ENCODE measurements at places on chromosomes 13 and 19.

GRCh38 chr19:9306443-9306842 lies 3.2 kb downstream of the ZNF699 start:
- DNase-seq, result no peak

DNA sequence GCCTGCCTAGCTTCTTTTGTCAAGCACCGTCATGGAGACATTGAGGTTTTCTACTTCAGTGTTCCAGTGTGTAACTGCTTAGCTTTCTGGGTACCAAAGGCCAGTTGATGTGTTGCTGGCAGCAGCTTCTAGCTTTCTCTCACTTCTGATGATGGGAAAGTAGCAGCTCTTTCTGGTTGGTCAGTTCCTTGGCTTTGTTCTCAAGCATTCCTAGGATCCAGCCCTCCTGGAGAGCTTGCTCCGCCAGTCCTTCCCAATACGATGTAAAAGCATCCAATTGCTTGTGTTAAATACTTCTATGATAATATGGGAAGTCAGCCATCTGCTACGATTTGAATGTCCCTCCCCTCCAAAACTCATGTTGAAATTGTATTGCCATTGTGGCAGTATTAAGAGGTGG lies 182.8 kb downstream of the UGGT2 start:
- DNase-seq, result no peak

DNA sequence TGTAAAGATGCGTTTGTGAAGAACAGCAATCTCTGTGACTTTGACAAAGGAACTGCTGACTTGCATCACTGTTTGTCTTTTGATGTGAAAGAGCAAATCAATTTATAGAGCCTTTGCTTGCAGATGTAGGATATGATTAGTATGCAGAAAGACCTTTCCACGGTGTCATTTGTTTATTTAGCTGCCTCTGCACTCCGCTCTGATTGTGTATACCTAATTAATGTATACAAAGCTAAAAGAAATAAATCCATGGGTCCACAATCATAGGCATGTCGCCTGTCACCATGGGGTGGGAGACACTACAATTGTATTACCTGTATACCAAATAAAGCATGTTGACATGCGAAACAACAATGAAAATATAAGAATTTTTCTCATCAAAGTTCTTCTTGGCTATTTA lies 410.7 kb downstream of the MZT1 start:
- DNase-seq, result no peak

DNA sequence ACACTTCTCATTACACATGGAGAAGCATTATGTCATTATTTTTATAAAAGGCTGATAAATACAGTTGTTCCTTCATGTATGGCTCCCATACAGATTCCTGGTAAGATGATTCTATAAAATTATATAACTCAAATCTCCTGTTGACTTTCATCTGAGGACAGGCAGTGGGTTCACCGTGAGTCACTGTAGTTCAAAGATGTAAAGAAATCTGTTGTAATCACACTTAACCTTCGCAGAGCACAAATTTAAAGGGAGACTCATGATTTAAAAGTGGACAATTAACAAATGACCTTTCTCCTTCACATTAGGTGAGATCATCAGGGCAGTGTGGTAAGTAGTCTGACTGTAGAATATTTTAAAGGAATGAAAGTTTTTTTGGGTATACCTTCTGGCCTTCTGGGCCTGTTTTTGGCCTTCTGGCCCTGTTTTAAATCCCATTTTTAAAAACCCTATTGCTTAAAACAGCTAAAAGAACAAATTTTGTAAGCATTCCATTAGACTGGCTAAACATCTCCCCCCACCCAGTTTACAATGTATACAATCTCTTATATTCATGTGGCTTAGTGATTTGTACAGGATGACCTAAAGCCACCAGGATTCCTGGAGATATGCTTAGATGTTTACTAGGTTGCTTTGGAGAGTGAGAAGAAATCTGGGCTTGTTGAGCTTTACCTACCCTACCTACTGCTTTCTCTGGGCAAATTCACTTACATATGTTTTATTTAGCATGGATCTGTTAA lies 171.2 kb downstream of the ITGBL1 start:
- DNase-seq, result no peak

- DNase-seq, result no peak
Observed at GRCh38 chr13:43203781-43204180, 180.4 kb downstream of the DNAJC15 start.

- DNase-seq, result no peak
Observed at GRCh38 chr13:51800486-51800885, 3.5 kb downstream of the DHRS12 start.

DNA sequence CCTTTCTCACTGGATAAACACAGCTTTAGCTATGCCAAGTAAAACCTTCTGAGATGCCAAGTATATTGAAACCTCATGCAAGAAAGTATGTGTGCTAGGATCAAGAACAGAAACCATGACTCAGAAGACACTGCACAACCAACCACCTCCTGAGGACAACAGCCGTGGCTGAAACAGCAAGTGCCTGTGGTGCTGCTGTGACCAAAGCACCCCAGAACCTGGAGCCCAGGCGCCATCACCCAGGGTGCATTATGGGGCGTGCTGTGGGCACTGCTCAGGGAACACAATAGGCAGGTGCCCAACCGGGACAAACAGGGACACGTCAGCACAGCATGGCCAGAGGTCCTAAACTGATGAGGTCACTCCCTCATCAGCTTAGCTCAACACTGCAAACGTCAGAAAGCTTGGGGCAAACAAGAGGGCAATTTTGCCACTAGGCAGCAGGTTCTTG lies 101.3 kb upstream of the SLC15A1 start:
- no peak for DNase-seq

- no peak for DNase-seq
Observed at GRCh38 chr19:1250437-1251260, 2.3 kb downstream of the MIDN start.

DNA sequence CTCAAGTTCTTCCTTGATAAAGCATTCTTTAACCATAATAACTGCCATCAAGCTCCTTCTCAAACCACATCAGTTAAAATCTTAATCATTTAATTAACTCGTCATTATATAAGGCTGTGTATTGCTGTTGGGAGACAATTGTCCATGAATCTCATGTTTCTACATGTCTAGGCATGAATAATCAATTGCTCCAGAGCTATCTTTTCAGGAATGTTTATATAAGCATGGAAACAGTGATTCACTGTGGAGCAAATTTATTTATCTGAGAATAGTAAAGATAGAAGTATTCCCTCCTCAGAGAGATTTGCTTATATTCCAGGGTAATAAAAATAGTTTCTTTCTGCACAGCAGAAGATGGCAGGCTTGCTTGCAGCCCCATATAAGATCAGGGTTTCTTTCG lies 71.1 kb downstream of the CBY2 start:
- DNase-seq, result no peak

DNA sequence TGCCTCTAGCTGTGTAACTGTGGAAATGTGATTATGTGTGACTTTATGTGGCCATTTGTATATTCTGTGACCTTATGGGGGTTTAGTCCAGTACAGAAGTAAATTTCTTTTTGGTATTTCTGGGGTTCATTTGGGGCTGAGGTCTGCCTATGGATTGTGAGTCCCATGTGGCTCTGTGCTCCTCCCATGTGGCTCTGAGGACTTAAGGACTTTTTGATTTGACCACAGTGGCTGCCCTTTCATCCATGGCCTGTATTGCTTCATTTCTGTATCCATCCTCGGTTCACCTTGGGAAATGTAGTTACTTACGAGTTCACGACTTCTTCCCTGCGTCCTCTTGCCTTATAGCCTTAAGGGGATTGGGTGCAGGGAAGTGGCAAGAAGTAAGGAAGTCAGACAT lies 1.0 kb downstream of the ZNF420 start:
- DNase-seq, result no peak

GRCh38 chr13:47594833-47595232 lies 406.2 kb downstream of the SUCLA2 start:
- DNase-seq, result no peak

GRCh38 chr13:55992145-55992544 lies 1148.6 kb upstream of the PRR20A start:
- no peak for DNase-seq

DNA sequence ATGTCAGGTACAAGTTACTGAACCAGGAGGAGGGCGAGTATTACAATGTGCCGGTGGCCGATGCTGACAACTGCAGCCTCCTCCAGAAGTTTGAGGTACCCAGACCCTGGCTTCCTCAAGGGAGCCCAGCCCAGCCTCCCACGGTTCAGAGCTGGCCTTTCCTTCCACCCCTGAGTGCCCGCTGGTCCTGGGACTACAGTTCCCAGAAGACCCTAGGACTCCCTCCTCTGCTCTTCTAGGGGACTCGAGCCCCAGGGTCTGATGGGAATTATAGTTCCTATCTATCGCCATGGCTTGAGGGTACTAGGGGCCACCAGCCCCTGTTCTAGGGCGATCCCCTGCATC lies 11.0 kb downstream of the PRKCG start:
- DNase-seq, result no peak

DNA sequence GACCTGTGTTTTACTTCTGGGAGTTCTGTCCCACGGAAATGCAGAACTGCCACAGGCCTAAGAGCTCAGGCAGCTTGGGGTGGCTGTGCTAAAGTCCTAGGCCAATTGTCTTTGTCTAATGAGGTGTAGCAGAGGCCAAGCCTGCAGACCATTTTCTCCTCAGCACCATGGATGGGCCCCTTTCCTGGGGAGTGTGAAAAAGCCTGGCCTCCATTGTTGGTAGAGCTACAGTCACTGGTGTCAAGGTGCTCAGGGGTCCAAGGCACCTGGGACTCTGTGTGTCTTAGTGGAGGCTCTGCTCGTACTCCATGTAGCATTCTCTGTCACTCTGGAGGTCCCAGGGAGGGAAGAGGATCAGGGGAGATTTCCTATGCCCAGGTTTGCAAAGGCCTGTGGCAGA lies 329.6 kb downstream of the SLITRK5 start:
- no peak for DNase-seq

DNA sequence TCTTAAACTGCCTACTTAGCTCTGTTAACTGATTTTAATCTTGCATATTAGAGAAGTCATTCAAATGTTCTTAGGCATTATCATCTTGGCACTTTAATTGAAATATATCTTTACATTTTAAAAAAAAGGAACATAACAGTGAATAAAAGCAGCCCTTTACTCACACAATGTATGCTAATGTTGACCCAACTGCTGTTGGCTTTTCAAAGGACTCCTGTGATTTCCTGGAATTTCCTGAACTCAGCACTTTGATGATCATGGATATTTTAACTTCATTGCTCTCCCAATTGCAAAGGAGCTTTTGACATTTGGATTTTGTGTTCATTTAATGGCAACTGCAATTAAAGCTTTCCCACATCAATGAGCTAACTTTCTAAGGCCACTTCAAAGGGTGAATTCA lies 1230.3 kb downstream of the DIAPH3 start:
- no peak for DNase-seq

DNA sequence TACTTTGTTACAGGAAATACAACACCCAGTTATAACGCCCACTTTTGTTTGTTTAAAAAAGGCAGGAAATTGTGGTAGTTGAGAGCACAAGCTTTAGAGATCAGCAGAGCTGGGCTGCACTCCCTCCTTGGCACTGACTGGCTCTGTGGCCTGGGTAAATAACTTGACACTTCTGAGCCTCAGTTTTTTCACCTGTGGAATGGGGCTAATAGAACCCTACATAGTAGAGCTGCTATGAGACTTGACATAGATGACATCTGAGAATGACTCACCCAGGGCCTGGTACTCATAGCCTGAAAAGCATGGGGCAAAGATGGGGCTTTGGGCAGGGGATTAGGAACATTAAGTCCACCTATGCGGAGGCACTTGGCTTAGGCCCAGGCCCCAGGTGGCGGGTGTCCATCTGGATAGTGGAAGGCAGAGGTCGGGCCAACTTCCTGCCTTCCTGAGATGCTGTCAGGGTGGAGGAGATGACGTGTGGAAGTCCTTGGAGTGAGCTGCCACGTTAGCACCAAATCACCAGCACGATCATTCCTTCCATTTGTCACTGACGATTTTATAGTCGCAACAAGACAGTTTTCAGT lies 159.1 kb downstream of the KATNAL1 start:
- DNase-seq, result no peak
